Caudate nucleus (tissue), 63 donors: ENCODE measurements at places on chromosomes 4 and X.
A peak's percentile ranks its signal among the peaks of the same experiment; 100 is the strongest.

GRCh38 chrX:49673394-49673793 is 22.4 kb downstream of the PAGE1 start:
- DNase-seq: no peak

- no peak for DNase-seq
Measured at GRCh38 chr4:165906272-165906671, 33.2 kb downstream of the TLL1 start.

DNA sequence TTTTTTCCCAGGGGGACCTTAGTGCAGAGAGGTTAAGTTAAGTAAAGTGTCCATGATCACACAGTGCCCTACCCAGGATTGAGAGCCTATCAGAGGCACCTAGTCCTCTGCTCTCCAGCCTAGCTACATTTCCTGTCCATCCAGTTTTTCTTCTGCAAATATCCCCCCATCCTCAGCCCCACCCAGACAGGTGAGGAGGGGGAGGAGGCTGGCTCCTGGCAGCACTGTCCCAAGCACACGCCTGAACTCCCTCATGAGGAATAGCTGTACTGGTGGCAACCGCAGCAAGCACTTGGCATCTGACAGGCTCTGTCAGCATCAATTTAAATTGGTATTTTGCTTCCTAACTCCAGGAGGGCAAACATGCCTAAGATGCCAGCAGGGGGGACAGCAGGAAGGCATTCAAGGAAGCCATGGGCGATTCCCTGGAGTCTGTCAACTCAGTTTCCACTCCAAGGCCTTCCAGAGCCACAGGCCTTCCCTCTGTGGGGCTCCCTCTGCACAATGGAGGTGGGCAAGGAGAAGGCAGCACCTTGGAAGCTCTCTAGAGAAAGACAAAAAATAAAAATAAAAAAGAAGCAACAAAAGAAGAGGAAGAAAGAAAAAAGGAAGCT is 6.4 kb upstream of the FRMPD3 start:
- no peak for DNase-seq

GRCh38 chr4:120299631-120300030 is 233.0 kb upstream of the MAD2L1 start:
- no peak for DNase-seq

- DNase-seq: no peak
Measured at GRCh38 chr4:64796581-64796980, 387.3 kb upstream of the TECRL start.

GRCh38 chr4:88755454-88755853 is 57.8 kb upstream of the NAP1L5 start:
- DNase-seq: no peak

GRCh38 chr4:579543-580175 is 3.6 kb upstream of the TMEM271 start:
- DNase-seq: peak; percentile 55

DNA sequence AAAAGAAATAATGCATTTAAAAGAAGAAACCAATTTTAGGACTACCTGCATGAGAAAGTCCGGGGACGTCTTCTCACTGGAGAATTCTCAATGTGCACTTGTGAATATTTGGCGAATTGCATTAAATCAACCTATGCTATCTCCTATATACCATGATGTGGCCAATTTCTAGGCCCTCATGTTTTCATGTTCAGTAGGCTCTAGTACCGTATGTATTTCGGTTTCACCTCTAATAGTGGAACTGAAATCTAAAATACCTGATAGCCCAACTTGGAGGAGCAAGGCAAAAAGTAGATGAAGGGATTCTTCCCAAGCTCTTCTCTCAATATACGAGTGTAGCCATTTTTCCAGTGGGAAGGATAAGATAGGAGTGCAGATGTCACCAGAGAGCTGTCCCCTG is 11.4 kb upstream of the FGF2 start:
- no peak for DNase-seq

- peak; percentile 7 for DNase-seq
Measured at GRCh38 chr4:8192748-8193738, 6.0 kb upstream of the SH3TC1 start.

GRCh38 chr4:186095406-186095805 is 9.1 kb upstream of the FAM149A start:
- no peak for DNase-seq

DNA sequence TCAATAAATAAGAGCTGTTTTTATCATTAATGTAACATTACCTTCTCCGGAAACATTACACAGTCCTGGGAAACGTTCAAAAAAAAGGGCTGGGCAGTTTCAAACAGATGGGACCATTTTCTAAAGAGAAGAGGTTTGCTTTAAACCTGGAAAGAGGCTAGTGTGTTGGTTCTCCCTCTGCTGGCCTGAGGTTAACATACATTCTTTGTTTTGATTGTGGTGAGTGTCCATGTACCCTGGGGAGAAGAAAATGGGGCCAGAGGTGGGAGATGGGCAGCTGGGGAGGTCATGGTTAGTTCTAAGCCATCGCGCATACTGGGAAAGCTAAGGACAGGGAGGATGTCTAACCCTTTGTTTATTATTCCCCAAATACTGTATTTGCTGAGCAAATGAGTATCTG is 194.7 kb downstream of the CPEB2 start:
- no peak for DNase-seq

- DNase-seq: no peak
Measured at GRCh38 chr4:106201373-106201772, 114.6 kb downstream of the TBCK start.

DNA sequence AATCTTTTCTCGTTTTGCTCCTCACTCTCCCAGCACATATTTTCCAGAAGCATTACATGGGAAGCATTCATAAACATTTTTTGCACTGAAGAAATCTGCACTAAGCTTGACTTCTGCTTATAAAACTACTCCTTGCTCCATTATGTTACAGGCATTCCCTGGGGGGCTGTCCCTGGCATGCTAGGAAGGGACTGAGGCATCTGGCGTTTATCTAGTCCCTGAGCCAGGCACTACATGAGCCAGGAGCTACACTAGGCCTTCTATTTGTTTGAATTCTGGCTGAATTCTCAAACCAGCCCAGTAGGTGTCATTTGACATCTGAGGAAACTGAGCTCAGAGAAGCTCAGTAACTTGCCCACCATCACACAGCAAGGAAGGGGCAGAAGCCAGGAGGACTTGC is 43.3 kb downstream of the NHSL2 start:
- DNase-seq: no peak

- DNase-seq: no peak
Measured at GRCh38 chr4:125750828-125751466, 436.2 kb downstream of the FAT4 start.

DNA sequence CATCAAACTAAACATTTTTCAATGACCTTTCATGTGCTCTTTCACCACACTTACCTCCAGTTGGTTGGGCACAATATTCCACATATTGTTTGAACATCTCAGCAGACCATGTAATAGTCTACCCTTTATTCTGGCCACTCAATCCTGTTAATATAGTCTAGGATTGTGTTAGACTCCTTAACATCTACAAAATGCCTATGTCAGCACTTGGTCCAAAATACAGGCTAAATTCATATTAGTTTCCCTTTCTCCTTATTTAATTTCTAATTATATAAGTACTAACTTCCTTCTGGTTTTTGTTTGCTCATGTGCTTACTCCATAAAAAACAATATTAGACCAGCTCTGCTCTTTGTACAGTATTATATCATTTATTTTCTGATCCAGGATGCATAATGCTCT is 21.1 kb downstream of the MEPE start:
- no peak for DNase-seq

GRCh38 chrX:39577206-39577984 is 520.4 kb downstream of the BCOR start:
- DNase-seq: no peak

- no peak for DNase-seq
Measured at GRCh38 chrX:55357236-55357635, 92.5 kb upstream of the PAGE3 start.

- no peak for DNase-seq
Measured at GRCh38 chr4:101451086-101451485, 103.8 kb upstream of the PPP3CA start.

DNA sequence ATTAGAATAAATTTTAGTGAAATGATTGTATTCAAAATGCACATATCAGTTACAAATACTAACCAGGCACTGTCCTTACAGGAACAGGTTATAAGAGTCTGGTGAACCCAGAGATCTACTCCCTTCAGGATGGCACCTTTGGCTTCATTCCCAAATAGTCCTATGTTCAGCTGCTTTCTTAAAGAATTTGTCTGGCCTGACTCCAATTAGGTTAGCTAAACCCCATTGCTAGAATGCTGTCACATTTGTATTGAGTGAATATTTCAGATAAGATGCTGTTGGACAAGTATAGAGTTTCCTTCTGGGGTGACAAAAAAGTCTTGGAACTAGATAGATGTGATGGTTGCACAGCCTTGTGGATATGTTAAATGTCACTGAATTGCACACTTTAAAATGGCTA is 69.4 kb downstream of the EFHC2 start:
- DNase-seq: no peak

DNA sequence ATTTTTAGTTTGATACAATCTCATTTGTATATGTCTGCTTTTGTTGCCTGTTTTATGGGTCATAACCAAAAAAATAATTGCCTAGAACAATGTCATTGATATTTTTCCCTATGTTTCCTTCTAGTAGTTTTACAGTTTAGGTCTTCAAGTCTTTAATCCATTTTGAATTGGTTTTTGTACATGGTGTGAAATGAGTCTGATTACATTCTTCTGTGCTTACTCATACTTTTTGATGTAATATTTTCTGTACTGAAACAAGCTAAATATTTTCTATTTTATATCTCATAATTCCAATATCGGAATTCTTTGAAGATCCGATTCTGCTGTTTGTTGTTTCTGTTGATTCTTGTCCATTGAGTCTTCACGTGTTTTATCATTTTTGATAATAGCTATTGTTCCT is 10.6 kb downstream of the TMEM156 start:
- no peak for DNase-seq

GRCh38 chrX:124488412-124489161 is 142.2 kb downstream of the SH2D1A start:
- no peak for DNase-seq

- DNase-seq: no peak
Measured at GRCh38 chr4:130026185-130026584, 930.2 kb downstream of the C4orf33 start.

- no peak for DNase-seq
Measured at GRCh38 chrX:39117101-39117500, 315.8 kb downstream of the MID1IP1 start.

DNA sequence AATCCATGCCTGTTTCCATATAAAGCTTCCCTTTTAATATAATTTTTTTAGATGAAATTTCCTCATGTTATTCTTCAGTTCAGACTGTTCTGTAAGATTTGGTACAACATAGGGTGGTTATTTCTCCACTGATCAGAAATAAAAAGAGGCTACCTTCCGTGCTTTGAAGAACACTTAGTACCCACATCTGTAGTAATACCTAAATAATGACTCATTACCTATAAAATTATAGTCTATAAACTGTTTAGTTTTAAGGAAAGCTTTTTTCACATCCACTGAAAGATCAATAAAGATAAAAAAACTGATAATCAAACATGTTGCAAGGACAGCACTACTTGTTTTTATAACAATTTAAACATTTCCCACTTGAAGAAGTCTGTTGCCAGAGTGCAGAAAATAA is 23.9 kb downstream of the TRPC3 start:
- DNase-seq: no peak

DNA sequence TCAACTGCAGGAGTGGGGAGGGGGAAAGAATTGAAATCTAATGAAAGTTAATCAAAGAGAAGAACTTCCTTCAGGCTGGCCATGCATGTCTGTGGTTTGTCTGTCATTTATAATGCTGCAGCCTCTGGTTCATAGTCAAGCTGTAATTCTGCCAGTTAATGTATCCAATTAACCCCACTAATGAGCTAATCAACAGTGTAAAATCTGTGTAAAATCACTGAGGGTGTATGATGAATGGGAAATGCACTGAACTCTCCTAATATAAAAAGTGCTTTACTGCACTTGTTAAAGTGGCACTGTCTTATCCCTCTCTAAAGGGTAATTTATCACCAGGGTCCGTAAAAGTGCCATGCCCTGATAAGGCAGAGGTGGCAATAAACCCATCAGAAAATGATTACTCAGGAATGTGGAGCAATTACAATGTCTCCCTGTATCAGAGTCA is 798.1 kb downstream of the PDHA2 start:
- DNase-seq: no peak

DNA sequence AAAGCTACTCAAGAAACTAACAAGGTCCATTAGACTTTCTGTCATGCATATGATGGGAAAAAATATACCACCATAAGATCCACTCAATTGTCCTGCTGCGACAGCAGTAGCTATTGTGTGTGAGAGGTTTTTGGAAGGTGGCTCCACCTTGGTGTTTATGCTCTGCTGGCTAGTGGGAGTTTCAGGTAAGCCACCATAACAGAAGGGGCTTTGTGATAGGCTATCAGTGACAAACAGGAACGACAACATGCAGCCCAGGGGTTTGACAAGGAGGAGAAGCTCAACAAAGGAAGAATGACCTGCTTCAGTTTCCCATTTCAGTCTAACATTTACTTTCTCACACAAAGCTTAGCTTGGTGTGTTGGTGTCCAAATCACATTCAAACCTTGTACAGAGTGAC is 182.6 kb downstream of the ATOH1 start:
- no peak for DNase-seq

- no peak for DNase-seq
Measured at GRCh38 chr4:138706201-138706600, 309.4 kb upstream of the NOCT start.

GRCh38 chrX:123779908-123780396 is 47.1 kb upstream of the THOC2 start:
- DNase-seq: no peak

DNA sequence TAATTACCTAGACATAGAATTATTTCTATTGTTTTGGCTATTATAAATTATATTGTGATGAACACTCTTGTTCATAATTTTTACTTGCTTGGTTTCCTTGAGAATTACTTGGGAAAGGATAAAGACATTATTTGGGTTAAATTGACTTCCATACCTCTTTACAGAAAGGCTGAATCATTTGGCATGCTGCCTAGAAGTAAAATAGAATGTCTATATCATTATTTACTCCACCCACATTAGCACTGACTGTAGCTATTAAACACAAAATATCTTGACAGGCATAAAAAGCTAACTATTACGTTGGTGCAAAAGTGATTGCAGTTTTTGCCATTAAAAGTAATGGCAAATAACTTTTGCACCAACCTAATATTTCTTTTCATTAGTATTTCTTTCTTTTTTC is 29.7 kb upstream of the ADH6 start:
- no peak for DNase-seq
